ENCODE measurements at places on chromosomes 6 and 20.

GRCh38 chr6:44270526-44271405 is 516 bp downstream of the TMEM151B start:
- DNase-seq = no peak

DNA sequence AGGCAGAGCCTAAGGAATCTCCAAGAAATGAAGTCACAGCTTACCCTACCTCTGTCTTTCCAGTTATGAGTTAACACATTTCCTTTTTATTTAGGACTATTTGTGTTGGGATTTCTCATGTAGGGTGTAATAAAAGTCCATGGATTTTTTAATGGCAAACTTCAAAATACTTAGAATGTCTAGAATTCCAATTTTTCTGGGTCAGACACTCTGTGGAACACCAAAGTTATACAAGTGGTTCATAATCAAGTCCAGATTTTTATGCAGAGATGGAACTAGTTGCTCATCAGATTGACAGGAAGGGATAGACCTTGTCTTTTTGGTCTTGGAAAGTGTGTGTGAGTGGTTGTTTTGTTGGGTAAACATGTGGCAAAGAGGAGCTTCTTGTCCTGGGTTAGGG is 303.5 kb upstream of the RNF24 start:
- DNase-seq = no peak

GRCh38 chr6:22940581-22941290 is 371.4 kb downstream of the HDGFL1 start:
- DNase-seq = no peak

DNA sequence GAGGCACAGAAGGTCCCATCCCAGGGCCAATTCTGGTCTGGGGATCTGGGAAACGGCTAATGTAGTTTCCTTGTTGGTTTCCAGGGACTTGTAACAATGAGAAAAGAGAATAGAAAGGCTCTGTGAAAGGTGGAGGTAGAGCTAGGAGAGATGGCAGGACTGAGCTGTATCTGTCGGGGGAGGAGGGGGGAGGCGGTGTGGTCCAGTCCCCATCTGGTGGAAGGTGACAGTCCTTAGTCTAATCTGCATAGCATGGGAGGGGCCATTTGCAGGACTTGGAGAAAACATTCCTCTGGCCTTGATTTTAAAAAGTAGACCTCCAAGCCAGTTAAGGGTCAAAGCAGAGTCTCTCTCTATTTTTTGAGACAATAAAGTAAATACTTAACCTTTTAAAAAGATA is 137.1 kb downstream of the DNAH8 start:
- no peak for DNase-seq

DNA sequence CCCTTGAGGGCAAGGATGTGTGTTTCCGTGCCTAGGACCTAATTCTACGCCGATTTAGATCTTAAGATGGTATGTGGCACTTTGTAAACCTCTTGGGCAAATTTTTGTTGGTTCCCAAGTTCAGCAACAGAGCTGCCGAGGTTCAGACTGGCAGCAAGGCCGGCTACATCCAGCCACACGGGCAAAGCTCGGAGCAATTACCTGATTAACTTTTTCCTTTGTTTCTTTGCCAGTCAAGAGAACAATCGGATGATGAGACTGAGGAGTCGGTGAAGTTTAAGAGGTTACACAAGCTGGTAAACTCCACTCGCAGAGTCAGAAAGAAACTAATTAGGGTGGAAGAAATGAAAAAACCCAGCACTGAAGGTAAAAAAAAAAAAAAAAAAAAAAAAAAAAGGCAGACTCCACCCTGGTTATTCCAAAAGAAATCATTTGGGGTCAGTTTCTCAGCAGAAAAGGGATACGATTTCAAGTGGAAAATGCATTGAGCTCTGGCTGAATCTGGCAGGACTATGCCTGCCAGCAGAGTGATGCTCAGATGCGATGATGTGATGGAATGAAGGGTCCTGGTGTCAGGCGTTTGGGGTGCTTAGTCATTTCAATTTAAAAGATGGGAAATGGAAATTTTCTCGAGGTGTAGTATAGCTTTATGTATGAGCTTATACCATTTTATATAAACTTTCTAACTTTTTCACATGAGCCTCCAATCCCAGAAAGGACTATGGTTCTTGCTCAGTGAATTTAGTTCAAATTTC is 171.6 kb downstream of the SASH1 start:
- DNase-seq = no peak

DNA sequence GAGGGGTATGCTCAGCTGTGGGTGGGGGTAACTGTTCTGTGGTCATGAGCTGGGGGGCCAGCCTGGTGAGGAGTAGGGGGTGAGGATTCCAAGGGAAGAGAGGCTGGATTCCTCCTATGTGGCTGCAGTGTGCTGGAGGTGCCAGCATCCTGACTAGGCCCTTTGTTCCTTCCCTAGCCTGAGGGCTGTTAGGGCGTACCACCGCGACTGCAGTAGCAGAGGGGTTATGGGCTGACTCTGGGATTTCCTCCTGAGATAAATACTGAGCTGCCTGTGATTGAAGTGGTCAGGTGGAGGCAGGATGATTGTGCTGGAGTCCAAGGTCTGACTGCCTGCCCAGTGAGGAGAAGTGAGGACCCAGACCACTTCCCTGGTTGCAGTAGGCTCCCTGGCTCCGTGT is 205.3 kb downstream of the ADGRG6 start:
- no peak for DNase-seq

DNA sequence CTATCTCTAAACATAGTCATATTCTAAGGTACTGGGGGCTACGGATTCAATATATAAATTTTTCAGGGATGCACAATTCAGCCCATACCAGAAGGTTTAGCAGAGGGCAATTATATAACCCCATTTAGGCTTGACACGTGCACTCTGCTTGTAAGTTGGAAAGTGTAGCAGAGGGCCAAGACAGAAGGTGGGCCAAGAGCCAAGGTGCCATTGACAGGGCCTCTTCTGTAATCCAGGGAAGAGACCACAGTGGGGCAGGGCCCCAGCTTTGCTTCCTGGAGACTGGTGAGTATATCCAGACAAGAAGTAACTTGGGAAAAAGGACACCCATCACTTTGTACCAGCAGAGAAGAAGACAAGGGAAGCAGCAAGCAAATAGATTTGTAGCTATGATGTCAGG is 672.4 kb upstream of the MARCKS start:
- no peak for DNase-seq

- DNase-seq = peak; percentile 29
Observed at GRCh38 chr6:31657406-31658157, 1.9 kb downstream of the APOM start.

- DNase-seq = no peak
Observed at GRCh38 chr6:107523054-107523791, 33.3 kb downstream of the SOBP start.

DNA sequence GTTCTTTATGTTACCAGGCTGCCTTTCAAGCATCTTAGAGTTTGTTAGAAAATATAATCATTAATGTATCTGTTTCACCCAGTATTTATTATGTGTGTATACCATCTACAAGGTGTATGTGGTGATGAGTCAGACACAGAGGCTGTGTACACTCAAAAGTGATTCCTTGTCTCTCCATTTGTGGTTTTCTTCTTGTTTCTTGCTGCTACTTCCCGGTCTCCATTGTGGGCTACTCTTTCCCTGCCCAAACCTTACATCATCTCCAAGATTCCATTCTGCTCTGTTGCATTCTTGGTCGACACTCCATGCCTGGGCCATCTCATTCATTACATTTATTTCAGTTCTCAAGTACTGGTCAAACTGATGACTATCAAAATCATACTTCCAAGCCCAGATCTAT is 182.2 kb upstream of the STXBP5 start:
- no peak for DNase-seq

- DNase-seq = no peak
Observed at GRCh38 chr6:25930532-25931410, at the start of gene SLC17A2. TSS of gene SLC17A2 (minus strand) at chr6:25930691. CDS start at chr6:25925796, 4,895 bp downstream.
